ENCODE measurements at places on chromosomes 1 and 21. TPM values are rescaled to one million over a fixed set of nuclear protein-coding genes. Genes with fewer than 3 reads are reported as not detected.

DNA sequence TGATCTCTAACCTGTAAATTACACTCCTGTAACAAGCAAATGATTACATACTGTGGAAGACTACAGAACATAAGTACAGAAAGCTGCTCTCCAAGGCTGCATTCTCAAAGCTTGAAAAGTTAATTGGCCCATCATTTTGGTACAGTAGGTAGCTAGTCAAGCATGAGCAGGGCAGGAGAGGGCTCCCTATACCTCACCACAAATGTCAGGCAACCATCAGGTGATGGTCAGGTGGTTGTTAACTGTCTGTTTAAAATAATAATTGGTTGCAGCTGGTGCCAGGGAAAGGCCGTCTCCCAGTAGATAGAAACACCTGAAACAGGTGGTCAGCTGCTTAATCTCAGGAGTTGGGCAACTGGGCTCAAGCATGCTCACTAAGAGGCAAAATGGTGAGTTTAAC, 13.1 kb upstream of the SLC1A7 start:
- no peak for ATAC-seq

Gene THEMIS2
- 1.5 TPM for total RNA-seq

DNA sequence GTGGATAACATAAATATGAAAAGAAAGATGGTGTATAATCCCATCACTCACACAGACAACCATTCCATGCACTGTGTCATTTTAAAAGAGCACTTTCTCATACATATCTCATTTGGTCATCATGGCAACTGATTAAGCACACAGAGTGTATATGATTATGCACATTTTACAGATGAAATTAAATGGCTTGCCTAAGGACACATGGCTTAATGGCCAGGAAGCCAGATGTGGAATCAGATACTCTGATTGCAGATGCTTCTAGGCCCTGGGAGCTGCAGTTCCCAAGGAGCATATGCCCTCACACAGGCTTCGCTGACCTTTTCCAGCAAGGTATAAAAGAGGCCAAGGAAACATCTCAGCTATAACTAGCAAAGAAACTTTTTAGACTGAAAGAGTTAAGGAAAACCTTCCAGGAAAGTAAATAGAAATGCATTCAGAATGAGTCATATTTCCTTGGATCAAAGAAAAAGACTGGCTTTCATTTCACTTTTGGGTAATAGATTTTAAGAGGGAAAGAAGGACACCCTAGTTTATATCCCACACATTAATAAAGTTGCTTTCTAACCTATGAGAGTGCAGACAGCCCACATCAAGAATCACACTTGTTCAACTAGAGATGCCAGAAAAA, 19.6 kb upstream of the FAM89A start:
- no peak for ATAC-seq

DNA sequence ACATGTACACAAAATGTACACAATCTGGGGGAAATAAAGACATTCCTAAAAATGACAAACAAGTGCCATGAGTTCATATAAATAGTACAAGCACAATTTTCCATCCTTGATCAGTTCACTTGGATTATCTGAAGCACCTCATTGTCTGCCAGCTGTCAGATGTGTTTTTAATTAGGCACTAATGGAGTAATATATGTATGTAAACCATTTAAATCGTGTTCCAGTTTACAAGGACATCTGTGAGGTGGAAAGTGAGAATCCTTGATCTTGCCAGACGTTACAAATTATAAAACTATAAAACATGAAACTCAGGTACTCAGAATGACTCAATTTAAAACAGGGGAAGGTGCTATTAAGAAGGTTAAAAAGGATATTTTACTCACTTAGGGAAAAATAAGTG, 1312.2 kb downstream of the PLA2G4A start:
- ATAC-seq = no peak

- no peak for ATAC-seq
These were observed 281.4 kb downstream of the HHIPL2 start for GRCh38 chr1:222266223-222267196.

Measured in motor neuron (in vitro differentiated cells).